Immature natural killer cell (primary cell): ENCODE measurements at places on chromosomes 13 and 19.

DNA sequence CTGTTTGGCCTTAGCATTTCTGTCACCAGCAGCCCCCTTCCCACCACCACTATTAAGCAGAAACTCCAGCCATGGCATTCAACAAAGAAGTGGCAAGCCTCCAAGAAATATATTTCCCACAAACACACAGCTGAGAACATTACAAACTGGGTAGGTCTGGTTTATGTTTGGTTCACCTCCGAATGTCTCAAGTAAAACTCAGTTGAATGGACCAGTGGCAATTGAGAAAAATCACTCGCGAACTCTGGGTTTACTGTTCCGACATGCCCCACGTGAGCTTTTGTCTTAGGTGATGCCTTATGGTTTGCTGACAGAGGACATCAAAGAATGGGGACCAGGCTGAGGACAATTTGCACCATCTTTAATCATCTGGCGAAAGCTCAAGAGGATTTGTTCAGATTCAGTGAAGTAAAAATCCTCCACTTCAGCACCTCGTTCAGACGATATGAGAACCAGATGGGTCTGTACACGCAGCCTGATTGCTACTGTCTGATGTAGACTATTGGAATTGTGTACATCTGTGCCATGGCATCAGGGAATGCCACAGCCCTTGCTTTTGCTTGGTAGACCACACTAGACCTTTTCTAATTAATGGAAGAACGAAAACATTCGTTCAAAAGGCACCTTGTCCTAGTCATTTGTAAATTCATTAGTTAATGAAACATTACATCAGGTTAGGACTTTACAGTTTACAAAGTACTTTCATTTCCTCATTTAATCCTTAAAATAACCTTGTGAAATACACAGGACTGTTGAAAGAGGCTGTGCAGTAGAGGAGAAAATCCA, 59.4 kb downstream of the SLC10A2 start:
- no peak for DNase-seq

GRCh38 chr13:113258321-113259054, 38.6 kb upstream of the LAMP1 start:
- no peak for DNase-seq

GRCh38 chr19:47704656-47705055, 8.6 kb upstream of the EHD2 start:
- no peak for DNase-seq

GRCh38 chr13:113506025-113506685, 15.6 kb upstream of the DCUN1D2 start:
- DNase-seq, result no peak

- DNase-seq, result no peak
These were observed 3.6 kb downstream of the ZNF121 start for GRCh38 chr19:9580728-9581127.

- no peak for DNase-seq
These were observed 214.5 kb downstream of the KLF5 start for GRCh38 chr13:73273276-73273675.

- peak; percentile 36 for DNase-seq
These were observed 535 bp downstream of the COL5A3 start for GRCh38 chr19:10009714-10010224.

GRCh38 chr13:46318986-46319385, 68.1 kb downstream of the RUBCNL start:
- DNase-seq, result no peak

- DNase-seq, result no peak
These were observed 4.2 kb upstream of the DAPK3 start for GRCh38 chr19:3975144-3975543.

DNA sequence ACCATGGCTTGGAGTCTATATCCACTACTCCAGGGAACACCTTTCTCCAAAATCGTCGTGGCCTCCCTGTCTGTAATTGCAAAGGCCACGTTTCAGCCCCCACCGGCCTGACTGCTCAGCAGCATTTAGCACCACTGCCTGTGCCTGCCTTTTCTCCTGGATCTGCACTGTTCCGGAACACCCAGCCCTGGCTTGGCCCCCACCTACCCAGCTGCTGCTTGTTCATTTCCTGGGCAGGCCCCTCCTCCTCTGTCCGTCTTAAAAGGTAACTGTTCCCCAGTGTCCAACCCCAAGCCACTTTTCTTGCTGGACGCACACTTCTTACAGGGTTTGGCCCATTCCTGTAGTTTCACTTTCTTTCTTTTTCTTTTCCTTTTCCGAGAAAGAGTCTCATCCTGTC, 8.5 kb upstream of the SYT5 start:
- no peak for DNase-seq

DNA sequence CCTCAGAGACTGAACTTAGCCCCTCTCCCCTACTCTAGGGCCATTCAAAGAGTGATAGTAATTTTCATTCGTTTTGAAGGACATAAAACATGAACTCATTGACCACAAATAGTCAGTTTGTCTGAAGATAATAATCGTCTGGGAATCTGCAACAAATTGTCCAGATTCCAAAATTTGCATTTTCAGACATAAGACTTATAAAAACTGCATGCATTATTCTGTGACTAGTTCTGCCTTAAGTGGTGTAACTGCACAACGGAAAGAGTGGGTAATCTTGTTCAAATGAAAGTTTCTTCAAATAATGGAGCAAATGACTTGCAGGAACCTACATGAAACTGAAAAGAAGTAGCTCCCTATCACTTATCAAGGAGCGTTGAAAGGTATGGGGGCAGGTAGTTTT, 8.4 kb downstream of the CSNK1A1L start:
- DNase-seq, result no peak

DNA sequence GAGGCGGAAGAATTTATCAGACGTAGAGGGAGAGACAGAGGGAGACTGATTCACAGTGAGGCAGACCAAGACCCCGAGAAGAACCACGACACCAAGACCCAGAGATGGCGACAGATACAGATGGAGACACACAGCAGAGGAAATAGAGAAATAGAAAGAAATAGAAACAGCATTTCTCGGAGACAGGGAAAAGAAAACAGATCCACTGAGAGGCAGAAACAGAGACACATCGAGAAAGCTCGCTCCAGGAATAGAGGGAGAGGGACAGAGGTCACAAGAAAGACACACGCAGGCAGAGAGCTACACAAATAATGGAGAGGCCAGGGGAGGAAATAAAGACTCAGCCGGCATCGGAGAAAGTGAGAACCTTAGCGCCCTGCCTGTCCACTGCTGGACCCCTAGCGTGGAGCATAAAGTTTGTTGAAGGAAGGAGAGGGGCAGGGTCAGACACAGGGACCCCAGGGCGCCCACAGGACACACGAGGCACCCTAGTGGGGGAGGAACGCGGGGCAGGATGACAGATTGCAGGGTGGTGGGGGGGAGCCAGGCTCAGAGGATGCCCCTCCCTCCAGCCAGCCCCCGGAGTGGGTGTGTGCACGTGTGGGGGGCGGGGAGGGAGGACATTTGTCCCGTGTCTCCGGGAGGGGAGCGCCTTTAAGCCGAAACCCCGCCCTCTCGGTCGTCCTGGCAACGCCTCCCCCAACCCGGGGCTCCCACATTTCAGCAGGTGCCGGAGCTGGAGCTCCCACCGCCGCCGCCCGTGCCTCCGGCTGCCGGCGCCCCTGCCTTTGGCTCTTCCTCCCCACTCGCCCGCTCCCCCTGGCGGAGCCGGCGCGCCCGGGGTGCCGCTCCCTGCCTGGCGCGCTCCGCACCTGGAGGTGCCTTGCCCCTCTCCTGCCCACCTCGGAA, at the start of gene PRKCG:
TSS of gene PRKCG (plus strand) at position 716 of the 909 bp plus-strand sequence. CDS start 298 bp downstream, outside the sequence.
- peak; percentile 50 for DNase-seq

DNA sequence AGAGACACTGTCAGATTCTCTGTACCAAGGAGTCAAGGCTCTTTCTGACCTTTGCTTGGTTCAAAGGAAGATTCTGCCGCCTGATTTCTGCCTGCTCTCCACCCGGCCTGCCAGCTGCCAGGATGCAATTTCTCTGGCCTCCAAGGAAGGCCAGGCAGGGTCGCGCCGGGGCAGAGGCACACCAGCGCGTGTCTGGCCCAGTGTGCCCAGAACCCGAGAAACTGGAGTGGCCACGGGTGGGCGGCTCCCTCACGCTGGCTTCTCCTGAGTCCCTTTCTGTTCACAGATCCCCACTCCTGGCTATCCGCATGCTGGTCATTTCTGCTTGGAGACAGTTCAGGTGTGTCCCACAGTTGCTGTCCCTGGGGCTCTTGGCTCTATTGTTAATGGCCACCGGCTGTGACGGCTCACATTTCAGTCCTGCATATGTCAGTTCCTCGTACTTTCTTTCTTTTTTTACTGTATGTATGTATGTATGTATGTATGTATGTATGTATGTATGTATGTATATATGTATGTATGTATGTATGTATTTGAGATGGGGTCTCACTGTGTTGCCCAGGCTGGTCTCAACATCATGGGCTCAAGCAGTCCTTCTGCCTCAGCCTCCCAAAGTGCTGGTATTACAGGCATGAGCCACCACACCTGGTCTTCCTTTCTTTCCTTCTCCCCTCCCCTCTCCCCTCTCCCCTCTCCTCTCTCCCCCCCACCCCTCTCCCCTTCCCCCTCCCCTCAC, 16.9 kb downstream of the TMPRSS9 start:
- DNase-seq, result no peak

GRCh38 chr19:57314146-57314545, 6.1 kb upstream of the ZNF543 start:
- no peak for DNase-seq

DNA sequence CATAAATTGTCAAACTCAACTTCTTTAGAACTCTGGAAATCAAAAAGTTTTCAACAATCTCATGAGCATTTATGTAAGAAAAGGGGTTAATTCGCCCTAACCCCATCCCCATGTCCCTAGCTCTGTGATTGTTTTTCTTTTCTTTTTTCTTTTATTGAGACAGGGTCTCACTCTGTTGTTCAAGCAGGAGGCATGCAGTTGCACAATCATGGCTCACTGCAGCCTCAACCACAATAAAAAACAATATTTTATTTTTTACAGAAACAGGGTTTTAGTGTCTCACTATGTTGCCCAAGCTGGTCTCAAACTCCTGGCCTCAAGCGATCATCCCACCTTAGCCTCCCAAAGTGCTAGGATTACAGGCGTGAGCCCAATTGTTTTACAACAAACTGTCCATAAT, 16.7 kb downstream of the VWA8 start:
- no peak for DNase-seq

DNA sequence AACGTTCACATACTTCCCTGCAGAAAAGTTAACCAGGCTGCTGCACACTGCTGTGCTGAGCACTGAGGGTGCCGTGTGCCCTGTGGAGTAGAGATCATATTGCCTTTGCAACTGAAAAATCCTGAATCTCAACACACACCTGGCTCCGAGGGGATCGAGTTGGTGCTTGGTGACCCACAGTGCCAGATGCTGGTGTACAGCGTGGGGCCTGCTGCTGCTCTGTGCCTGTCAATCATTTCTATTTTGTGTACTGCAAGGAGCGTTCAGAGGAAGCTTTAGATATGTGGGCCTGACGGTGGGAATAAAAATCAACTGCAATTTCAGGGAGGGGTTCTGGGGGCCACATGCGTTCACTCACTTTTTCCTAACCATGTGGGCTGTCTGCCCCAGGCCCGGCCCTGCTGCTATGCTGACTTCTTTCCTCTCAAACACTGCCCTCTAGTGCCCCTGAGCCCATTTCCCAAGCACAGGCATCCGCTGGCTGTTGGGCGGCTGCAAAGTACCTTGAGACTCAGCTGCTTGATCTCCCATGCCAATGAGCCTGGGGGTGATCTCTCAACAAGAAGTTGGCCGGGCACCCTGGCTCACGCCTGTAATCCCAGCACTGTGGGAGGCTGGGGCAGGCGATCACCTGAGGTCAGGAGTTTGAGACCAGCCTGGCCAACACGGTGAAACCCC, 9.7 kb upstream of the LENG8 start:
- DNase-seq, result no peak

GRCh38 chr19:13103581-13104359, 1.1 kb upstream of the LYL1 start:
- DNase-seq, result no peak

GRCh38 chr13:112947796-112948195, 21.2 kb upstream of the MCF2L start:
- no peak for DNase-seq

DNA sequence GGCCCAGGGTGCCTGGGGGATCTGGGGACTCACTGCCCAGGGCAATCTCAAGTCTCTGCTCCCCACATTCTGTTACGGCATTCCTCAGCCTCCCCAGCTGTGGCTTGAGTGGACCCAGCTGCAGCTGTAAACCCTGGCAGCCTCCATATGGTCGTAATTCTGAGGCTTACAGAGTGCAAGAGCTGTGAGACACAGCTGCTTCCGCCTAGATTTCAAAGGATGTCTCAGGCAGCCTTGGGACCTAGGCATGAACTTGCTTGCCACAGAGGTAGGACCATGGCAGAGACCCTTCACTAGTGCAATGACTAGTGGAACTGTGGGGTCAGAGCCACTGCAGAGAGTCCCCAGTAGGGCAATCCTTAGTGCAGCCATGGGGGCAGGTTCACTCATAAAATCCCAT, 297.5 kb downstream of the ENOX1 start:
- no peak for DNase-seq

DNA sequence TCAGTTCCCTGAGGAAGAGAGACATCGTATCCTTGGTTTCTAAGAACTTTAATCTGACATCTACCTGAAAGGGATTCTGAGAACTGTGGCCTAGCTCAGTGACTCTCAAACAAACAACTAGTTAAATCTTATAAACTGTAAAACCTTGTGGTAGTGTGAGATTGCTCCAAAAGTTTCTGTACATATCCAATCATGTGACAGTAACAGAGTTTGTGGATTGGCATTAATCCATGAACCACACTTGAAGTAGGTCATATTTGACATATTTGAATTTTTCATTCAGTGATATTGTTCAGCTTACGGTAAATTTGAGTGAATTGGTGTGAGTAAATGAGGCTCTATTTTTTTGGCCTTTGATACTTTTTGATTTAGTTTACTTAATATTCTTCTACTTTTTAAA, 15.0 kb downstream of the TDRD3 start:
- no peak for DNase-seq

DNA sequence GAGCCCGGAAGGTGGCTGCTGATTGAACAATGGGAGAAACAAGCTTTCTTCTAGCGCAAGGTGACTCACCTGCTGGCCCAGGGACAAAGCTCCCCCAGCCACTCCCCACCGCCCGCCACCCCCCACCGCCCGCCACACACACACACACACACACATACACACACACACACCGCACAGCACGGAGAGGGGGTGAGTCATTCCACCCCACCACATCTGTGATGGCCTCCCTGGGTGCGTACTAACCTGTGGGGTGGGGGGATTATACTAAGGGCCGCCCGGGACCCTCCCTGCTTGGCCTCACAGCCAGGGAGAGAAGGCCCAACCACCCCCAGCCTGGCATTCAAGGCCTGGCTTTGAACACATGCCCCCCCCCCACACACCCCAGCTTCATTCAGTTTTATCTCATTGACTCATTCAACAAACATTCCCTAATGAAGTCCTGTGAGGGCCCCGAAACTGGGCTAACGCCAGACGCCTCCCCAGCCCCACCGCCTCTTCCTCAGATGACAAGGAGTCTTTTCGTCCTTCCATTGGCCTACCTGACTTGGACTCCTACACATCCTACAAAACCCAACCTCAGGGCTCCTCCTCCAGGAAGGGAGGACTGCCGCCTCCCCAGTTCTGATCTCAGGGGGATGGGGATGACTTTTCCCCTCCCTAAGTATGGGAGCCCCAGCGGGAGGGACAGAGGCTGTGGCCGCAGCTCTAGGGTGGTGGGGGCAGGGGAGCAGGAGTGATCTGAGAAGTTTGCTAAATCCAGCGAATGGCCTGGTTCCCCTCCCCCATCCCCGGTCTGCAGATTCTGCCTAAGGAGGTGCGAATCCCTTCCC, 5.8 kb upstream of the ONECUT3 start:
- DNase-seq, result no peak
